ENCODE measurements at places on chromosomes 3 and 15.
A peak's percentile ranks its signal among the peaks of the same experiment; 100 is the strongest.

DNA sequence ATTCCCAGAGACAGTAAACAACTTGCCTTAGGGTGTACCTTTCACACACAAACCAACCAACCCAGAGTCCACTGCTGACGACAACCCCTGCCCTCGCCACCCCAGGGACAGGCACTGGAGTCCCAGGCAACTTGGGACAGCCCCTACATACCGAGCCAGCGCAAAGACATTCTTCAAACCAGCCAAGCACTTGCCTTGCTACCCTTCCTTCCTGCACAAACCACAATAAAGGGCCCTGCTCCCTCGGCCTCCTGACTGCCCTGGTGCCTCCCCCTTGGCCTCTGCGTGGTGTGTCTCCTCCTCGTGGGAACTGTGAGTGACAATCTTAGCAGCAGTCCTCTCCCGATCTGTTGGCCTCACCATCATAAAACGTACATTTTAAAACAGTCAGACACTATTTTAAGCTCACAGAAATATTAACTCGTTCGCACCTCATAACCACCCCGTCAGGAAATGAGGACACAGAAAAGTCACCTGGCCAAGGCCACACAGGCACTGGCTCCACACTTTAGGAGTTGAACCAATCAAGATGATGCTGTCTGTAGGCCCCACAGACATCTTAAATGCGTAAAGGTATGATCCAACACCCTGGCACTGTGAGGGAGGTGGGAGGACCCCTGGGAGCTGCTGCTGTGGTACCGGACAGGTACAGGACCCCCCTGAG, 113.8 kb downstream of the ADCY5 start:
- DNase-seq, result no peak

- no peak for DNase-seq
Measured at GRCh38 chr3:125367403-125368230, 7.5 kb downstream of the ZNF148 start.

- no peak for DNase-seq
Measured at GRCh38 chr15:49831206-49831965, 210.5 kb downstream of the DTWD1 start.

DNA sequence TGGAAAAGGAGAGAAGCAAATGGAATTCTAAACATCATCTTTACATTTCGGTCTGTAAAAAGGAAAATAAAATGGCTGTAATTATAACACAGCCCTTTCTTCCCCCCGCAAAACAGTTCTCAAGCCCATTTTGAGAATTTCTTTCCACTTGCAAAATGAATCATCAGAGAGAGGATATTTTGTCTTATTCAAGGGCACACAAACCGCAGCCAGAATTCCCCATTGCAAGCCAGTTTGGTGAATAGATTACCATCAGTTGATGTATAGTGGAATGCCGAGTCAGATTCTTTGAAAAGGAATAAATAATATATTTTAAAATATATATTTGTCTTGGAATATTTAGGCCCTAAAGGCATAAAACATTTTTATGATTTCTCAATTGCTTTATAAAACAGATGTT, 420.4 kb upstream of the SEMA6D start:
- DNase-seq, result no peak

GRCh38 chr3:58963928-58964503, 85.8 kb downstream of the CFAP20DC start:
- DNase-seq, result no peak

DNA sequence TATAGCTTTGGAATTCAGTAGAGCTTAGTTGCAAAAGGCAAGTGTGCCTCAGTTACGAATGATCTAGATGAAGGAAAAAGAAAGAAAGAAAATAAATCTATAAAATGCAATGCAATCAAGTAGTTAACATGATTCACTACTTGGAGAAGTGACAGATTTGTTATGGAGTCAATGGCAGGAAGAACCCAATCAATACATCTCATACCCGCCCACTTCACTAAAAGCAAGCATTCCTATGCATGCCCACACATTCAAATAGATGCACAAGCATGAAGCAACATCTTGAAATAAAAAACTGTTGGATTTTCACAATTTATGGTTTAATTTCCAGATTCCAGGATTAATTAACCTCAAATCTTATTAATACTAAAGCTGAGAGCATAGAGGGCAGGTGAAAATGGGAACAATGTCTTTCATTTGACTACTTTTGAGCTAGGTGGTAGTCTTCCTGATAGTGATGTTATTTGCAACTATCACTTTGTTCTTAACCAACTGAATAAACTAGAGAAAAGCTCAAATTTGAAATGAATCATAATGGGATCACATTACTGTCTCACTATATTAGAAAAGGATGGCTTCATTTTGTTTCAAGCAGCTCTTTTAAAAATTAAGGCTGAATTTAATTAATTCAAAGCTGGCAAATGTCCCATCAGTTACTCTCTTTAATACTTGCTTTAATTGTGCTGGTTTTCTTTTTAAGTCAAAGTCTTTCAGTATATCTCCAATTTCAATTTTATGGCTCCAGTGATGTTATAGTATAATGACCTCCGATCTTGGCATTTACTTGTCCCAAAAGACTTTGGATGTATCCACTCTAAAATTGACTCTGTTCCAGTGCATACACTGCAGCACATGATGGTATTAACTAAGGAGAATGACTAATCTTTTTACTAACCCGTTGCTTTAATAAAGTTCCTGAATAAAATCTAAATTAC, 46.7 kb upstream of the CCDC50 start:
- no peak for DNase-seq

DNA sequence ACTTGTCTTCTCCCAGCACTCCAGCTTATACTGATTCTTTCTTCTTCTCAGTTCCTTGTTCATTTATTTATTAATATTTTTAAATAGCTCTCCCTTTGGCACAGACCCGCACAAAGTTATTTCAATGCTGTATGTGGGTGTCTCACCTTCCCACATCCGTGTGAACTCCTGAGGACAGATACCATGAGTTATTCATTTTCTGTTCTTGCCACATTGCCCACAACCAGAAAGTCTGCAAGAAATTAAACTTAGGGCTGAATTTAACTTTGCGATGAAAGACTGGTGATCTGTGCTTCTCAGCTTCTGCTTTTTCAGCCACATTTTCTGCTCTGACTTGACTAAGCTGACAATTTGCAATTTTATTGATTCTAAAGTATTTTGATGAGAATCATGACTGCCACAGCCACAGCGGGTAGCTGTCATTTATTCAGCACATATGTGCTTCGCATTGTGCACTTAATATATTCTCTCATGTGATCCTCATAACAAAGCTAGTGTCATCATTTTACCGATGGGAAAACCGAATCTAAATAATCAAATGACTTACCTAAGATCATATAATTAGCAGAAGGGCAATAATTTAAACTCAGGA, 569.8 kb downstream of the EDEM1 start:
- DNase-seq, result no peak

DNA sequence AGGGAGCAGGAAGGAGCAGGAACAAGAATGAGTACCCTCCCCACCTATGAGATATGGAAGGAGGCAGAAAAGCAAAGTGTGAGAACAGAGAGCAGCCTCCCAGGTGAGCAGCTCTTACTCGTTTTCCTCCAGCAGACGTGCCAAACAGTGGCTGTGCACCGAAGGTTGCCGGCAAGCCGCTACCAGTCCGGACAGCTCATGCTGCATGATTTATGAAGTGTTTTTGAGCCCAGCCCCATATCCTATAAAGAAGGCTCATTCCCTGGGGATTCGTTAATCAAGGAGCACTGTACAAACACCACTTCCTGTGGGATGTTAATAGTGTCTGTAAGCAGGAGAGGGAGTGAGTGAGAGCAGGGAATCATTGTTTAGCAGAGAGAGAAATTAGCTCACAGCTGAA, 118.3 kb upstream of the FOXB1 start:
- no peak for DNase-seq

DNA sequence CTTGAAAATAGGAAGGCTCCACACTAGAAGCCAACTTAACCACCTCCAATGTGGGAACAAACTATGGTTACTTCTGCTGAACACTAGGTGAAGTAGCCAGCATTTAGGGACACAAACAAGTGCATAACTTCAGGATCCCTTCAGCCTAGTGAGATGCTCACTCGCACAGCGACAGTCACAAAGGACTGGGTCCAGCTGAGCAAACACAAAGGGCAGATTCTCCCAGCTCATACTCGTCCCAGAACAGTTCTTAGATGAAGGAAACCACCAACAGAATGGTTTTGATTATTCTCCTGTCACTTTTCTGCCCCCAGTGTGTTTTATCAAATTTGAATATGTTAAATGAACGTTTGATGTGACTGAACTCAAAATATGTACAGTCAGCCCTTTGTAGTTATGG, 201.6 kb downstream of the KCNAB1 start:
- DNase-seq, result no peak

- no peak for DNase-seq
Measured at GRCh38 chr3:187858041-187858440, 112.8 kb upstream of the BCL6 start.

- no peak for DNase-seq
Measured at GRCh38 chr3:30702038-30702827, 95.8 kb downstream of the TGFBR2 start.

DNA sequence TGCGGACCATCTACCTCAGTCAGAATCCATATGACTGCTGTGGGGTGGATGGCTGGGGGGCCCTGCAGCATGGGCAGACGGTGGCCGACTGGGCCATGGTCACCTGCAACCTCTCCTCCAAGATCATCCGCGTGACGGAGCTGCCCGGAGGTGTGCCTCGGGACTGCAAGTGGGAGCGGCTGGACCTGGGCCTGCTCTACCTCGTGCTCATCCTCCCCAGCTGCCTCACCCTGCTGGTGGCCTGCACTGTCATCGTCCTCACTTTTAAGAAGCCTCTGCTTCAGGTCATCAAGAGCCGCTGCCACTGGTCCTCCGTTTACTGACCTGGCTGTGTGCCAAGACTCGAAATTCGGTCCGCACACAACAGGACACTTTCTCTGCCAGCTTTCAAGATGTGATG, 21.9 kb downstream of the NRROS start:
- DNase-seq, result no peak

DNA sequence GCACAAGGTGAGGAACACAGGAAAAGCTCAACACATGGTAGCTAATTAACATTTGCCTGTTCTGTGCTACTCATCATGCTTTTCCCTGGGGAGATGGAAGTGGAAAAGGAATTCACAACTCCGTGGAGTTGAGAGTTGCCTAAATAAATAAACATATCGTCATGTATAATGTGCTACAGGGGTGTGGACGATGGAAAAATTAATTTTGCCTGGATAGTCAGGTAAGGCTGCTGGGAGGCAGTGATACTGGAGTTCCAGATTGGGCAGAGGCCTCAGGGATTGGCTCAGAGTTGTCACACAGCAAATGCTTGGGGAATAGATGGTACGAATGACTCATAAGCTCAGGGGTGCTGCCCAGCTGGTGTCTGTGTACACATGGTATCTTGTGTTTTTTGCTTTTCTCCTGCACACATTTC, 3.1 kb upstream of the ABHD6 start:
- DNase-seq, result no peak

DNA sequence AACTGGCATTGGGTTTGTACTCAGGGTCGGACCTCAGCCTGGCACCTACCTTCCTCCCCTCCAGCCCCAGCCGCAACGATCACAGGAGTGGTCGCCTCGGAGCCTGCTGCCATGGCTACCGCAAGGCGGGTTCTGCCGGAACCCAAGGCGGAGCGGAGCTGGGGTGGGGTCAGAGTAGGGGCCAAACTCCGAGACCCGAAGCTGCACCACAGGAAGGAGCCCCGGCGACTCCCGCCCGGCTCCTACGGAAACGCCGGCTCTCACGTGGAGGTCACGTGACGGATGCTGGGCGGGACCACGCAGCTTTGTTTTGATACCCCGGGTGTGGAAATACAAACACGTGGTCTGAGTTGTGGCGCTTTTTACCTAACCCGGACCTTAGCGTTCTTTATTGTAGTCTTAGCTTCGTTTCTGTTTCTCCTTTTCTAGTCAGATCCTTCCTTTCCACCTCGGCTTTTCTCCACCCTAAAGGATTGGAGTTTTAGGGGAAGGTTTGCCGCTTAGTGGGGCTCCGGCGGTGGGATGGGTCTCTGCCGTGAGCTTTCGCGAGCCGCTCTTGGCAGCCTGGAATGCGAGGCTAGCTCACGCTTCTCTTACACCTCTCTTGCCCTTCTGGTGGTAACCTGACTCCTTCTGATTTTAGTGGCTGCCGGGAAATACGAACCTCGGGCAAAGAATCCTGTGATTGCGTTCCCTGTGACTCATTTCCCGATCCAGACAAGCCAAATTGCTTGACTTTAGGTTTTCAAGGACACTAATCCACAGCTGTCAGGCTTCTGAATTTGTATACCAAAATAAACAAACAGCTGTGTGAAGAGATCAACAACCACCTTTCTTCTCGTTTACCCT, at the start of gene HSPBAP1:
TSS of gene HSPBAP1 (minus strand) at position 264 of the 849 bp plus-strand sequence. CDS start at position 113, 151 bp downstream.
- DNase-seq, result peak; percentile 92

GRCh38 chr3:152405915-152406802, 137.4 kb downstream of the MBNL1 start:
- DNase-seq, result no peak

DNA sequence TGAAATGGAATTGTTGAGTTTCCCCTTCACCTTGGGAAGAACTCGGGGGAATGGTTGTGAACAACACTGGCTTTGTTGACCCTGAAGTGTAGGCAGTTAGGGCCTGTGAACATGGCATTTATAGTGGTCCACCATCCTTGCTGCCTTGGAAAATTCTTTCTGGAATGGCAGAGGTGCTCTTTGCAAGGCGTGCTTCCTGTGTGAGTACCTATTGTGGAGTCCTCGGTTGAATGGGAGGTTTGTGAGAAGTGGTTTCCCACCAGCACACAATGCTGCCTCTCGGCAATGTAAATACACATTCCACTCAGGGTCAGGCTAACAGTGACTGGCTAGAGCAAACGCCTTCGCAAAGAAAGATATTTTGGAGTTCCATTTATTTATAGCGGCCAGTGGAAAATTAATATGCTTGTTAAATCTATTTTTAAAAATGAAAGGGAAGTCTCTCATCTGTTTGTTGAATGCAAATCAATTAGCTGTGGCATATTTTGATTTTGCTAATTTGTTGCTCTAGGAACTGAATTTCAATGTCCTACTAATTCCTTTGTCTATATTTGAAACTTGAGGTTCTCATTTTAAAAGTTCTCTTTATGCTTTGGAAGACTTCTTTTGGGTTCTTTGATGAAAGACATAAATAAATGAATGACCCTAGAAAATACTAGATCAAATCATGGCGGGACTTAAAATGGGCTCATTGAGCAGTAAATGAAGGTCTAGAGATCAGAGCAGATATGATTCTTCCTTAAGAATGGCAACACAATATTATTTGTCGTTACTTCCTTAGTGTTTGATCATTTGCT, 59.5 kb downstream of the FNDC3B start:
- no peak for DNase-seq

DNA sequence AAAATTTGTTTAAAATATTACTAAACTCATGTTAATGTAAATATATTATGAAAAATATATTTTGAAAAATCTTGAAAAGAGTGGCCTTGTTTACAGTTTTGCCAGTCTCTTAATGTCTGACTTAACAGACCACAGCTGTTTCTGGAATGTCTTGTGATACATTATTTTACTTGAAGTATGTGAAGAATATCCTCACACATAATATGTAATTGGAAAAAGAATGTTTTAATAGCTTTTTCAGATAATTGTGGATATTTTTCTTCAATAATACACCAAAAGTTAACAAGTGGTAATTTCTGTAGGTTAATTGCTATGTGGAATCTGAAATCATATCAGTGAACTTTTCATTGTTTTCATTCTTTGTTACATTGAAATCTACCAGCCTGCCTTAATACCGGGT, 101.3 kb downstream of the UBE2E2 start:
- DNase-seq, result no peak
